ENCODE measurements at places on chromosomes 7 and 10.

DNA sequence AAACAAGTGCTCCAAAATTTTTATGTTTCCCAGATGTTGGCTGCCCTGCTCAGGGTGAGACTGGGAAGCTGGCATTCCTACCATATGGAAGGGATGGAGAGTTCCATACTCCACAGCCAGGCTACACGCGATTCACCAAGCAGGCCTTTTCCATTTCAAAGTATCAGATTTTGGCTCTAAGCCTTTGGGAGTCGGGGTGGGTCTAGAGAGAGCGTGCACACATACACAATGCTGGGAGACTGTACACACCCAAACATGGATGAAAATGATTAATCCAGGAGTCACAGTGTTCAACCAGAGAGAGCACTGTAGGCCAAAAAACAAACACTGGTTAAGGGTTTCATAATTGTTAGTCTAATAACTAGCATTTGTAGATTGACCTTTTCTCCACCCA lies 295.0 kb downstream of the BICC1 start:
- no peak for DNase-seq

DNA sequence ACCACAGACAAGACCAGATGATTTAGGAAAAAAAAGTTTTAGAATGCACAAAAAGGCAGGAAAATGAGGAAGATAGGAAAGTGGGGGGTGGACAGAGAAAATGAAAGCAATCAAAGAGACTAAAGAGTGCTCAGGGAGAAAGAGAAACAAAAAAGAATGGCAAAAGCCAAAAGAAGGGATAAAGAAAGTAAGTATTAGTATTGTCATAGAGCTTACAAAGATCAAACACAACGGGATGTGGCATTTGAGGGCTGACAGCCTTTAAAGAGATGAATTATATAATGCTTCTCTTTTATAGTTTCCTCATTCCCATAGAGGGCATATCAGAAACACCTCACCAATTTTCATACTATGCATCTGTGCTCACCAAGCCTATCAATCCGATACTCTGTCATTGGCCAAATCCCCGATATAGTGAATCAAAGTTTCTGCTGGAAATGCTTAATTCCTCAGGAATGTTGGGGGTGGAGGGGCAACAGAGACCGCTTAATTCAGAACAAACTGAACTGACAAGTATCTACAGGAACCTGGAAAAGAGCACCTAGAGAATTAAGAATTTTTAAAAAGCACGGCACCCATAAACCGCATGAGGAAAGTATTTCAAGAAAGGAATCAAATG lies 2.7 kb downstream of the COG5 start:
- DNase-seq: no peak

GRCh38 chr10:103868200-103868599 lies 12.8 kb upstream of the SH3PXD2A start:
- DNase-seq: no peak

GRCh38 chr7:146208492-146208891 lies 91.9 kb downstream of the CNTNAP2 start:
- no peak for DNase-seq

DNA sequence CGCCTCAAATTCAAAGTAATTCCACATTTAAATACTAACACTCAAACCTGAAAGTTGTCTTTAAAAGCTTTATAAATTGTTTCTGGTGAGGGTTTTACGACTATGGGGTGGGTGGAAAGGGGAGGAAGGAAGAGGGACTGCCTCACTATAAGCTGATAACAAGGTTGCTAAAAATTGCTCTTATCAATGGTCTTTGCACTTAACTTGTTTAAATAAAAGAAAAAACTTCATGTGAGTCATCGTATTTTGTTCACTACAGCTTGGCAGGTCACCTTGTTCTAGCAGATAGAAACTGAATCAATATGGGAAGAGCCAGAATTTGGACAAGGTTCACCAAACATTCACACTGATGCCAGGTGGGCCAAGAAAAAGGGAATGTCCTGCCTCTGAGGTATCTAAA lies 129.2 kb downstream of the TES start:
- no peak for DNase-seq

GRCh38 chr10:128526791-128527375 lies 400.7 kb upstream of the MKI67 start:
- peak; percentile 13 for DNase-seq

DNA sequence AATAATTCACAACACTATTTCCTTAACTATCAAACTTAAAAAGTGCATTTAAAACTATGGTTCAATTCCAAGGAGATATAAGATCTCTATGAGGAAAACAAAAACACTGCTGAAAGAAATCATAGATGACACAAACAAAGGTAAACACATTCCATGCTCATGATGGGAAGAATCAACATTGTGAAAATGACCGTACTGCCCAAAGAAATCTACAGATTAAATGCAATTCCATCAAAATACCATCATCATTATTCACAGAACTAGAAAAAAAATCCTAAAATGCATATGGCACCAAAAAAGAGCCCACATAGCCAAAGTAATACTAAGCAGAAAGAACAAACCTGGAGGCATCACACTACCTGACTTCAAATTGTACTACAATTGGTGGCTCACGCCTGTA lies 159.9 kb upstream of the EEPD1 start:
- DNase-seq: no peak

GRCh38 chr7:1964211-1964912 lies 268.4 kb downstream of the MAD1L1 start:
- no peak for DNase-seq

DNA sequence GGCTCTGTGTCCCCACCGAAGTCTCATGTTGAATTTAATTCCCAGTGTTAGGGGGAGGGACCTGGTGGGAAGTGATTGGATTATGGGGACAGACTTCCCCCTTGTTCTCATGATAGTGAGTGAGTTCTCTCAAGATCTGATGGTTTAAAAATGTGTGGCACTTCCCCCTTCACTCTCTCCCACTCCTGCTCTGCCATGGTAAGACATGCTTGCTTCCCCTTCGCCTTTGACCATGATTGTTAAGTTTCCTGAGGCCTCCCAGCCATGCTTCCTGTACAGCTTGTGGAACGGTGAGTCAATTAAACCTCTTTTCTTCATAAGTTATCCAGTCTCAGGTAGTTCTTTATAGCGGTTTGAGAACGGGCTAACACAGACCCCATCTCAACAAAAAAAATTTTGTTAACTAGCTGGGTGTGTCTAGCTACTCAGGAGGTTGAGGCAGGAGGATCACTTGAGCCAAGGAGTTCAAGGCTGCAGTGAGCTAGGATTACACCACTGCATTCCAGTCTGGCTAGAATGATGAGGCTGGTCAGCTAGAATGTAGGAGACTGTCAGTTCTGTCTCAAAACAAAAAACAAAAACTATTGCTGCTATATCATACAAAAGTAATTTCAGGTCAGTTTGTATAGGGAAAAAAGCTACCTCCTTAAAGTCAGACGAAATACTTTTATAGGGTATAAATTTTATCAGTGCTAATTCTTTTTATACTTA lies 57.7 kb downstream of the ATAD1 start:
- DNase-seq: no peak

GRCh38 chr10:91711885-91712680 lies 79.2 kb upstream of the PPP1R3C start:
- no peak for DNase-seq
